ENCODE measurements at places on chromosomes 2 and 18.

GRCh38 chr2:143949121-143949848, 570.6 kb downstream of the ZEB2 start:
- peaks cover 9% of the 10 kb centered on the region for H3K4me1 ChIP-seq
- H3K27ac ChIP-seq: no peak overlapping the region
- no peaks in the 10 kb centered on the region for H3K27me3 ChIP-seq
- no peaks in the 10 kb centered on the region for H3K36me3 ChIP-seq

- H3K4me1 ChIP-seq: peaks cover 16% of the 10 kb centered on the region
- H3K27ac ChIP-seq: no peak overlapping the region
- no peak overlapping the region for H3K4me3 ChIP-seq
- peak; percentile 26 for DNase-seq
- no peaks in the 10 kb centered on the region for H3K36me3 ChIP-seq
- no peaks in the 10 kb centered on the region for H3K27me3 ChIP-seq
Measured at GRCh38 chr2:80288576-80288975, 16.0 kb downstream of the LRRTM1 start.

DNA sequence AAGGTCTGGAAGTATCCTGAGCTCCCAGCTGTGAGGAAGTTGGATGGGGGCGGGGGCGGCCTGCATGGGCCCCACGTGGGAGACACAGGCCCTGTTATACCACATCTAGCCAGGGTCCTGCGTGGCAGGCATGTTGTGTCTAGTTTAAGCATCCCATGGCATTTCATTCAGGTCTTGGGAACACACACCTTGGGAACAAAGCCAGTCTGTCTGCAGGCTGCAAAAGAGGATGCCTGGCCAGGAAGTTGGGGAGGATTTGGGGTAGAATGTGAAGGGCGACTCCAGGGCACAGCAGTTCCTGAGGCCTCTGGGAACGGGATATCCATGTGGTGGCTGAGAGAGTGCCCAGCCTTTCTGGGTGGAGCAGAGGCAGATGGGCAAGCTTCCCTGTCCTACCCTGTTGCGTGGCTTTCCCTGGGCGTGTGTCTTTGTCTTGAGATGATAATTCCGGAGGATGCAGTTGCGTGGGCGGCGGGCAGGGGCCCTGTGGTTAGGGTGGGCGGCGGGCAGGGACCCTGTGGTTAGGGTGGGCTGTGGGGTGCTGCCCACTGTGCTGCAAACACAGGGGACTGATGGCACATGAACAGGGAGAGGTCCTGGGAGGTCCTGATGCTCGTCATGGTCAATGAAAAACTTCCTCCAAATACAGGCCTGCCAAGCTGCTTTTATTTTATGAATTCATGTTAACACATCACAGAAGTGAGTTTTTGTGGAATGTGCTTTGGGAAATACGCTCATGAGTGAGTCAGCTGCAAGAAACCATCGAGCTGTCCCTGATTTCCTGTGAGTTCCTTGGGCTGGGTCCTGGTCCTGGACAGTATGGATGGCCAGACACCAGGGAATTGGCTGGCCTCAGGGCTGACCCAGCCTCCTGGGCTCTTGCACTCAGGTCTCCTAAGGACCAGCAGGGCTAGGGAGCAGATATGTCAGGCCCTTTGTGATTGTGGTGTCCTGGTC, 90.0 kb upstream of the HS6ST1 start:
- peaks cover 10% of the 10 kb centered on the region for H3K4me1 ChIP-seq
- H3K27ac ChIP-seq: no peak overlapping the region
- no peak for DNase-seq
- no peak overlapping the region for H3K4me3 ChIP-seq
- no peaks in the 10 kb centered on the region for H3K27me3 ChIP-seq

- H3K36me3 ChIP-seq: no peaks in the 10 kb centered on the region
- no peak overlapping the region for H3K4me3 ChIP-seq
- DNase-seq: no peak
Measured at GRCh38 chr2:171571721-171572120, 49.4 kb downstream of the CYBRD1 start.

- no peaks in the 10 kb centered on the region for H3K27me3 ChIP-seq
- no peak overlapping the region for H3K4me3 ChIP-seq
- H3K36me3 ChIP-seq: no peaks in the 10 kb centered on the region
- peak; percentile 77 for DNase-seq
Measured at GRCh38 chr2:145304501-145304900, 784.6 kb upstream of the ZEB2 start.

DNA sequence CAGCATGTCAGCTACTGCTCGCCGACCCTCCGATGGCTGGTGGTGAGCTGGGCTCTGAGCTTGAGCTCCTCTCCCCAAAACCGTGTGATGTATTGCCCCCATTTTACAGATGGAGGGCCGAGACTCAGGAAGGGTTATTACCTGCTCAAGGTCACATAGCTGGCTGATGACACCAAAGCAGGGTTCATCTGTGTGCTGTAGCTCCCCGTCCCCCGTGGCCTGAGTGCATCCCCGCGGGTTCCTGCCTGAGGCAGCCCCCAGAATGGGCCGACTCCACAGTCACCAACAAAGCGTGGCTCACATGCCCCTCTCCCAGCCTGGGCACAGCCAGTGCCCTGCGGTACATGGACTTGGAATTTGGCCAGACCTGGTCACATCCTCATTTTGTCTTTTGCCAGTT, 198.6 kb downstream of the TFCP2L1 start:
- H3K27me3 ChIP-seq: no peaks in the 10 kb centered on the region
- no peaks in the 10 kb centered on the region for H3K4me1 ChIP-seq
- no peak overlapping the region for H3K4me3 ChIP-seq
- H3K27ac ChIP-seq: no peak overlapping the region
- no peak for DNase-seq

- no peak overlapping the region for H3K27ac ChIP-seq
- H3K27me3 ChIP-seq: no peaks in the 10 kb centered on the region
- DNase-seq: no peak
- H3K4me3 ChIP-seq: no peak overlapping the region
Measured at GRCh38 chr2:168208652-168209051, 38.7 kb downstream of the STK39 start.

GRCh38 chr2:5123582-5124196, 568.5 kb upstream of the SOX11 start:
- no peak for DNase-seq
- no peak overlapping the region for H3K27ac ChIP-seq
- H3K4me3 ChIP-seq: no peak overlapping the region
- no peaks in the 10 kb centered on the region for H3K27me3 ChIP-seq
- H3K36me3 ChIP-seq: no peaks in the 10 kb centered on the region

DNA sequence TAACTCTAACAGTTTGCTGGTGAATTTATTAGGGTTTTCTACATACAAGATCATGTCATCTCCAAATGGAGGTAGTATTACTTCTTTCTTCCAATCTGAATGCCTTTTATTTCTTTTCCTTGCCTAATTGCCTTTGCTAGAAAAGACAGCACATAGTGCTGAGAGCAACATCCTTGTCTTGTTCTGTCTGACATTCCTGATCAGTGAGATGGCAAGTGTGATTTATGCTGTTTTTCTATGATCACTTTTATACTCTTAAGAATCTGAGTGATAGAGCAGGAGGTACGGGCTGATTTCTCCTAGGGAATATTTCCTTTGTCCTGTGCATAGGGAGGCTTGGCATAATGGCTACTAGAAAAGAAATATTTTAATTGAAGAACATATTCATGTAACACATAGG, 17.3 kb downstream of the LYPD6B start:
- DNase-seq: no peak
- no peak overlapping the region for H3K27ac ChIP-seq
- no peak overlapping the region for H3K4me3 ChIP-seq
- H3K36me3 ChIP-seq: no peaks in the 10 kb centered on the region
- H3K4me1 ChIP-seq: no peaks in the 10 kb centered on the region

DNA sequence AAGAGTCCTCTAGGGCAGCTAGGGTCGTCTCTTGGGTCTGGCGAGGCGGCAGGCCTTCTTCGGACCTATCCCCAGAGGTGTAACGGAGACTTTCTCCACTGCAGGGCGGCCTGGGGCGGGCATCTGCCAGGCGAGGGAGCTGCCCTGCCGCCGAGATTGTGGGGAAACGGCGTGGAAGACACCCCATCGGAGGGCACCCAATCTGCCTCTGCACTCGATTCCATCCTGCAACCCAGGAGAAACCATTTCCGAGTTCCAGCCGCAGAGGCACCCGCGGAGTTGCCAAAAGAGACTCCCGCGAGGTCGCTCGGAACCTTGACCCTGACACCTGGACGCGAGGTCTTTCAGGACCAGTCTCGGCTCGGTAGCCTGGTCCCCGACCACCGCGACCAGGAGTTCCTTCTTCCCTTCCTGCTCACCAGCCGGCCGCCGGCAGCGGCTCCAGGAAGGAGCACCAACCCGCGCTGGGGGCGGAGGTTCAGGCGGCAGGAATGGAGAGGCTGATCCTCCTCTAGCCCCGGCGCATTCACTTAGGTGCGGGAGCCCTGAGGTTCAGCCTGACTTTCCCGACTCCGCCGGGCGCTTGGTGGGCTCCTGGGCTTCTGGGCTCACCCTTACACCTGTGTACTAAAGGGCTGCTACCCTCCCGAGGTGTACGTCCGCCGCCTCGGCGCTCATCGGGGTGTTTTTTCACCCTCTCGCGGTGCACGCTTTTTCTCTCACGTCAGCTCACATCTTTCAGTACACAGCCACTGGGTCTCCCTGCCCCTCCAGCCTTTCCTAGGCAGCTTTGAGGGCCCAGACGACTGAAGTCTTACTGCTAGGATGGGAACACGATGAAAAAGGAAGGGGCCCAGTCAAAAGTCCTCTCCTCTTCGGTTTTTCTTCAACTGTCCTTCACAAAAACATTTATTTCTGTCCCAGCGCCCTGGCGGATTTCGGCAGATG, 8.1 kb downstream of the SIX2 start:
- no peaks in the 10 kb centered on the region for H3K36me3 ChIP-seq
- H3K27me3 ChIP-seq: peaks cover 100% of the 10 kb centered on the region
- H3K4me3 ChIP-seq: peak overlapping the region; percentile 44

Data from neural progenitor cell (in vitro differentiated cells).